ENCODE measurements at places on chromosomes 3 and 15.
A peak's percentile ranks its signal among the peaks of the same experiment; 100 is the strongest.

- DNase-seq = no peak
Measured at GRCh38 chr3:141100531-141101320, 49.6 kb downstream of the SPSB4 start.

- DNase-seq = no peak
Measured at GRCh38 chr3:189563853-189564563, 67.2 kb upstream of the TP63 start.

DNA sequence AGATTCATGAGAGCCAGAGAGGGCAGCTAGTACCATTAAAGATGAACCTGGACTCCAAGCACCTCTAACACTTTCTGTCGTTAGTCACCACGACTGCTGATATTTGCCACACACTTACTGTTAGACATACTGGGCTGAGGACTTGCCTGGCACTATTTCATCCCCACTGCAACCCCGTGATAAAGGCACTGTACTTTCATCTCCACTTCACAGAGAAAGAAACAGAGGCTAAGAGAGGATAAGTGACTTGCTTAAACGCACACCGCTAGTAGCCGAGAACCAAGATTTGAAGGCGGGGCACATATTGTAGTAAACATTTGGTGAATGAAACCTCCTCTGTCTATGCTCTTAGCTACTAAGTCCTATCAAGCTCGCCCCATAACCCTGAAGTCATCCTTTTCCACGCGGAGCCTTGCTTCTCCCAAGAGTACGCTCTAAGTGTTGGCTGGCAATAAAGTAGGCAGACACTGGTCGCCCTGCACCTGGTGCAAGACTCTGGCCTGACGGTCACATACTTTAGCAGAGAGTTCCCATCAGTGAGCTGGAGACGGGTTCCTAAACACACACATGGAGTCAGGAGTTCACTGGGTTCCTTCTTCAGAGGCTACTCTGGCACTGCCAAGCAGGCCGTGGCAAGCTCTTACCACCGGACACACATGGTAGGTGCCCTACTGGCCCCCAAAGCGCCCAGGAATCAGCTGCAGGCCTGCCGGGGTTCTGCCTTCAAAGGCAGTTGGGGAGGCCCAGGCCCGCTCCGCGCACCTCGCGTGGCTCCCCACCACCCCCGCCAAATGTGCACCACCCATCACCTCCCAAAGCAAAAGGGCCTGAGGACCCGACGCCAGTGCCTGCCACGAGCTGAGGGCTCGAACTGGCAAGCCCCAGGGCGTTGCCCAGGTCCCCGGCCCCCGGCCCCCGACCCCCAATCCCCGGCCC is 951 bp downstream of the POMGNT2 start:
- DNase-seq = no peak

- peak; percentile 81 for DNase-seq
Measured at GRCh38 chr3:42654331-42655201, 1.1 kb downstream of the ZBTB47 start.

DNA sequence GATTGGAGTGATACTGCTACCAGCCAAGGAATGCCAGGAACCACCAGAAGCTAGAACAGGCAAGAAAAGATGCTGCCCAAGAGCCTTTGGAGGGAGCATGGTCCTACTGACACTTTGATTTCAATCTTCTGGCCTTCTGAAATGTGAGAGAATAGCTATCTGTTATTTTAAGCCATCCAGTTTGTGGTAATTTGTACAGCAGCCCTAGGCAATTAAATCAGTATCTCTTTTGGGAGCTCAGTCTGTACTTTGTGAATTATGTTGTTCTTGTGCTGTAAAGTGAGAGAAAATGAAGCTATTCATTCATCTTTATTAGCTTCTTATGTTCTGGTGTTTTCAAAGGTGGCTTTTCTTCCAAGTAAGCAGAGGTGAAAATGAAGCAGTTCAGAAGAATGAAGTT is 381.3 kb downstream of the PDCD6IP start:
- no peak for DNase-seq

GRCh38 chr3:37287776-37288175 is 113.4 kb upstream of the LRRFIP2 start:
- no peak for DNase-seq

- peak; percentile 21 for DNase-seq
Measured at GRCh38 chr3:45167011-45167911, 21.1 kb upstream of the CDCP1 start.

DNA sequence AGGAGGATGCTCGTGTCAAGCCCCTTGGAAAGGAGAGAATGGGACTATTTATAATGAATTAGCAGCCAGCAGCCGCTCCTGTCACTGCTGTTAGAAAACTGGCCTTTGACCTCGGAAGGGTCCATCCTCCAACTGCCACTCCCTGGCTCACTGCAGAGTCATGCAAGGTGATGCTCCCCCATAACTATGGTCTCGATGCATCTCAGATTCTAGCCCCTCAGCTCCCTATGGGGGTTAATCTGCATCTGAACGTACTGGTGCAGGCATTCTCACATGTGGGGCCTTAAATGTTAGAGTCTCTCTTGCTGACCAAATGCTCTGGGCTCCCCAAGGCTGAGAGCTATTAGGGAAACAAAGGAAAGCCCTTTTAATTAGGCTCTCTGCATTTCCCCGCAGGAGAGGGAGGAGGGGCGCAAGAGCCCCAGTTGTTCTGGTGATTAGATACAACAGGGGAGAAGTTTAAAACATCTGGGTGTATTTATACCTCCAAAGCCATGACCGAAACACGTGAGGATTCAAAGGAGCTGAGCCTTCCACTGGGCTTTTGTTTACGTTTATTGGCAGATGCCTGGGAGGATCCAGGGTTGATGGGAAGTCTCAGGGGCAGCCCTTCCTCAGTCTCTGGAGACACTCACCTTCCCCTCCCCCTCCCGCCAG is 182.5 kb downstream of the OPA1 start:
- no peak for DNase-seq

GRCh38 chr3:149472030-149472797 is 2.3 kb upstream of the TM4SF4 start:
- peak; percentile 56 for DNase-seq

DNA sequence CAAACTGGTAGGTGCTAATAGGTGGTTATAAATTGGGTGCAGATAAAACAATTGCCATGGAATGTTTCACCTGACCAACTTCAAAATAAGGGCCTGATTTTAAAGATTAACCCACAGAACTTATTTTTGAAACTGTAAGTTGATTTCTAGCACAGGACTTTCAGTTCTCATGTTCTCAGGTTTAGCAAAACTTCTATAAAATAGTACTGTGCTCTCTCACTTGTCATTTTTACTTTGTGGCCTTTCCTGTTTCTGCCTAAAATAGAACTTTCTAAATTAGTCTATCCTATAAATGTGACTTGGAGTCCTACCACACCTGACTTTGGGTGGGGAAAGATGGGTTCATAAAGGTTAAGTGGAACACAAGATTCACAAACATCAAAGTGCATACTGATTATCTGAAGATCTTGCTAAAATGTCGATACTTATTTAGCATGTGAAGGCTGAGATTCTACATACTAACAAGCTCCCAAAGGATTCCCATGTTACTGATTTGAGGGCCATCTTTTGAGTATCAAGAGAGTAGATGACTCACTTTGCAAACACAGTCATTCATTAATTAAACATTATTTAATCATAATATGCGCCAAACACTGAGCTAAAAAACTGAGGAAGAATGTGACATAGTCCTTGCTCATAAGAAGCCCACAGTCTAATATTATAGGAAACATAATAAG is 38.6 kb downstream of the BTLA start:
- DNase-seq = no peak

- no peak for DNase-seq
Measured at GRCh38 chr3:187783098-187783497, 37.8 kb upstream of the BCL6 start.

- DNase-seq = no peak
Measured at GRCh38 chr3:46585799-46586693, 19.9 kb upstream of the LRRC2 start.

- DNase-seq = no peak
Measured at GRCh38 chr3:195063581-195064193, 207.3 kb downstream of the XXYLT1 start.

GRCh38 chr3:59831394-59831793 is 781.6 kb upstream of the CFAP20DC start:
- no peak for DNase-seq

- no peak for DNase-seq
Measured at GRCh38 chr3:115351193-115351592, 204.1 kb upstream of the ZBTB20 start.

DNA sequence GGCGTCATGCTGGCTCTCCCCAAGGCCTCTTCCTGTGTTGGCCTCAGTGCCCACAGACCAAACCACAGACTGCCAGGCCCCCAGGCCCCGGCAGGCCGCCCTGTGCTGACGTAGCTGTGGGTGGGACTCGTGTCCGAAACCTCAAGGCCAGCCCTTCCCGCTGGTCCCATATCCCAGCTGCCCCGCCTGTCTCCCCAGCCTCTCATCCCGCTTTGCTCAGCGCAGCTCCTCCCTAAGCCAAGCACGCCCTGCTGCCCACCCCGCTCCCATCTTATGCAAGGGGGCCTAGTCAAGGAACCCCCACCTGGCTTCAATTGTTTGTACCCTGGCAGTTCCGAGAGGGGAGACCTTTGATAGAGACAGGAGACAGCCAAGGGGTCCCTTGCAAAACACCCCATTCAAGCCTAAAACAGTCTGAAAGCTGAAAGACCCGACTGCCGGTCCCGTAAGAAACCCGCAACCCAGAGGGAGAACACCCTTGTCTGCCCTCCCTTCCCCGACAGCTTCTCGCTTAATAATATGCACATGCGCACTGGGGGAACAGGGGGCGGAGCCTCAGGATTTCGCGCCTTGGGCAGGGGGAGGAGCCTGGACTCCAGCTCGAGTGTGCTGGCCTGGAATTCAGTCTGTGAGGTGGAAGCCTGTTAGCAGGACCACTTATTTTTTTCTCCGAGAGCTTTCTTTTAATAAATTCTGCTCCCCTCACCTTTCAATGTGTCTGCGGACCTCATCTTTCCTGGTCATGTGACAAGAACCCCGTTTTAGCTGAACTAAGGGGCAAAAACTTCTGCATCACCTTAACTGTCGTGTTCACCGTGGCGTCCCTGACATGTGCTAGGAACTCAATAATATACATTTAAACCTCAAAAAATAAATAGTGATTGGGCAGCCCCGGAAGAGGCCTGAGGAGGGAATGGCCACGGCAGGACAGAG is 17.2 kb downstream of the TNFAIP8L3 start:
- peak; percentile 77 for DNase-seq

DNA sequence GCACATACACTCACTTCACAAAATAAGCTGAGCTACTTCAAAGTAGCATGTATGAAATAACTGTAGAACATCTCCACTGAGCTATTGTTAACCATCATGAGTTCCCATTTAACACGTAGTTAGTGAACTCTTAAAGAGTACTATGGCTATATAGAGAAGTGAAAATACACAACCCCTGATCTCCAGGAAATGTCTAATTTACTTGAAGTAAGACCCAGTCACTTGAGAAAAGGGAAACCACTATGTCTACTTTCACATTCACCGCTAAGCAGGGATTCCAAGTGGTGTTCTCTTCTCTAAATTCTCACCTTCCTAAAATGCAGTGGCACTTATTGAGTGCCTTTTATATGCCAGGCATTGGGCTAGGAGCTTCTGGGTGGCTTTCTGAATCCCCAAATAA is 35.0 kb upstream of the COLQ start:
- DNase-seq = no peak

- no peak for DNase-seq
Measured at GRCh38 chr15:67050062-67050461, 15.3 kb upstream of the SMAD3 start.

DNA sequence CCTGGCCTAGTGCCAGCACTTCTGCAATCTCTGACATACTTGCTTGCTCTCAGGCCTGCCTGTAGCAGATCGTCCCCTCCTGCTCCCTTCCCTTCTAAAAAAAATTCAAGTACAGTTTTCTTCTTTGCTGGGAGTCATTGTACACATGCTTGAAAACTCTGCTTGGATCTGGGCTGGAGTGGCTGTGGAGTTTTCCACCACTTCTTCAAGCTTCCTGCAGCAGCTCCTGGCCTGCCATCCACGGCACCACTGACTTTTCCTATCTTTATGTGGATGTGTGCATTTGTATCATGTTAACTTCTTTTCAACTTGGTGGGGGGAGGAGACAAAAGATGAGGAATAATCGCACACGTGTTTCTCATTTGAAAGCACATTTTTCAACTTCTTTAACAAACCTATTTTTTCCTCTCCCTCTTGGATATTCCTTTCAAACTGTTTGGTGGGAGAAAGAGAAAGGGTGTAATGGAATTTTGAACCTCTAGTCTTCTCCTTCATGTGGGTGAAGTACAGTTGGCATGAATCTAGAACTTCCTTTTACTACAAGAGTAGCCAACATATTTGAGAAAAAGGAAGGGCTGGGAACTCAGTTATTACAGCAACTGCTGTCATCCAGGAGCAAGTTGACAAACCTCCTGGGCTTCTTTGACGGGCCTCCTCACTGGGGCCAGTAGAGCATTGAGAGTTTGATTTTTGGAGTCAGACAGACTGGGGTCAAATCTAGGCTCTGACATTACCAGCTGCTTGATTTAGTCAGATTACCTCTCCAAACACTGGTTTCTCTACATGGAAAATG is 61.2 kb upstream of the LRTM1 start:
- peak; percentile 76 for DNase-seq

GRCh38 chr15:60804986-60805949 is 326.3 kb upstream of the ICE2 start:
- peak; percentile 27 for DNase-seq

GRCh38 chr3:169528289-169528688 is 135.2 kb downstream of the MECOM start:
- no peak for DNase-seq

DNA sequence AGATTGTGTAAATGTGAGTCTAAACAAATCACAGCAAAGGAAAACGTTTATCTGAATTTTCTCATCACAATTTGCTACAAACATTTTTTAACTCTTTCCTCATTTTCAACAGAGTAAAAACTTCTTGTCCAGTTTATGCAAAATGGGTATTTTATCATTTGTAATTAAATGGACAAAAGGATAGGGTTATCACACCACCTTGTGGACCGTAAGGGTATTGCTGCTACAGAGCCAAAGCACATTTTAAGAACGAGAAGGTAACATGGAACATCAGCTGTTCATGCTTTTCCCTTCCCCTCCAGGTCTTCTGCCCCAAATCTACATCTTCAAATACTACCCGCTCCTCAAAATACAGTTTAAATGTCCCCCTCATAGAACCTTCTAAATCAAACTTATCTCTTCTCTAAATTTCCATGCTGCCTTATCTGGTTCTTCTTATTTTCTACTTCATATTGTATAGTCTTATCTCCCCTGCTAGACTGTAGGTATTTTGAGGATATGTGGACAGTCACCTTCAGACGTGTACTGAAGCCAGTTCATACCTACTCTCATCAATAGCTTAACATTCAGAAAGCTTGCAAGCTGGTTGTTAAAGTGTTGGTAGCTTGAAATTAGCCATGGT is 12.8 kb upstream of the SETMAR start:
- DNase-seq = peak; percentile 38

DNA sequence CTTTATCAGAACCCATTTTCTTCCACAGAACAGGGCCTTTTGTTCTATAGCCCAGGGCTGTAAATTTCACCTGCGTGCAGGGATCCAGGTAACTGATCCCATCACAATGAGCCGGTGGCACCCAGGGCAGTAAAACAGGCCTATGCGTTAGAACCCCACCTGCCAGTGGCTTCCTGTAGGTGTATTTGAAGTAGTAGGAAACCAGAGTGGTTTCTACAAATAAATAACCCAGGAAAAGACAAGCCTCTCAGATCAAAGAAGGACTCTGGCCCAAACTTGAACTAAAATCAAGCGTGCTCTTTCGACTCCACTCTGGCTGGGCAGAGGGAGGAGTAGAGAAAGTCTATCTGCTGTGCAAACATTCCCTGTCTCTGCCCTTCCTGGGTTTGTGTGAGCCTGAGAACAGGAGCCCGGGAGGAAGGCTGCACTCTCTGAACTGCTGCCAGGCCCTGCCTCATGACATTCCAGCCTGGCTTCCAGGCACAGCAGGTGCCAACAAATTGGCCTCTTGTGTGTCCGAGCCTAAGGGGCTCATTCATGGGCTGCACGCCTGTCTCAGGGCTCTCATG is 77.7 kb downstream of the CEMIP start:
- peak; percentile 42 for DNase-seq
